CD4-positive, alpha-beta T cell treated with Interleukin-17A for 1 hour (primary cell): ENCODE measurements at places on chromosomes 11 and 22.

DNA sequence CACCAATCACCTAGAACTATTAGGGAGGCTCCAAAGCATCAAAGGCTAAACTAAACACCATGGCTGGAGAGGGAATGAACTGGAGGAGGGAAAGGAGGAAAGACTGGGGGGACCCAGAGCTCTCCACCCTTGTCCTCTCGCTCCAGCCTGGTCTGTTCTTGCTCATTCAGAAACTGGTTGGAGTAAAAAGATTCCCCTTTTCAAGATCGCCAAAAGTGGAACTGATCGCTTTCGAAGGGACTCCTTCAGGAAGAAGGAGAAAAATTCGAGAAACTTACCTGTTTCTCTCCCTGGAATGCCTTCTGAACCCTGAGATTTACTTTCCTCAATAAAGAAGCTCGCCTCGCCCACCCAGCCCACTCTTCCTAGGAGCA, 46.9 kb downstream of the OR4D9 start:
- DNase-seq = no peak

GRCh38 chr11:110655967-110656366, 56.3 kb downstream of the ARHGAP20 start:
- no peak for DNase-seq

GRCh38 chr22:39253435-39254070, 8.8 kb upstream of the PDGFB start:
- DNase-seq = no peak

DNA sequence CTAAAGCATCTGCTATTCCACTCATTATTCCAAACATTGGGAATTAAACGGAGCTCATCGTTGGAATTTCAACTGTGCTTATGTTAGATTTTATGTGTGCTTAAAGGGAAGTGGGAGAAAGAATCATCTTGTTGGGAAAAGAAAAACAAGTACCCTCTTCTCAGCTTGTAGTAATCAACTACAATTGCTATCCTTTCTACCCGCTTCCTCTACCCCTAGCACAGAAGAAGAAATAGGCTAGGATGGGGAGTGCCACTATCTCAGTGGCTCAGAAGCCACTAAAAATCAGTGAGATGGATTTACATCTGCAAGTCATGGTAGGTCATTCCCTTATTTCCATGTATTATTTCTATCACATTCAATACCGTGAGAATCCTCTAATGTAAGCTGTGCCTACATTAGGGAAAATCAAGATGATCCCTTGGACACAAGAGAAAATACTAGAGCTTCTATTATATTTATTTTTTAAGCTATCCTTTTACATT, 97.9 kb upstream of the CD44 start:
- no peak for DNase-seq

GRCh38 chr11:15197696-15198095, 83.0 kb downstream of the INSC start:
- no peak for DNase-seq

DNA sequence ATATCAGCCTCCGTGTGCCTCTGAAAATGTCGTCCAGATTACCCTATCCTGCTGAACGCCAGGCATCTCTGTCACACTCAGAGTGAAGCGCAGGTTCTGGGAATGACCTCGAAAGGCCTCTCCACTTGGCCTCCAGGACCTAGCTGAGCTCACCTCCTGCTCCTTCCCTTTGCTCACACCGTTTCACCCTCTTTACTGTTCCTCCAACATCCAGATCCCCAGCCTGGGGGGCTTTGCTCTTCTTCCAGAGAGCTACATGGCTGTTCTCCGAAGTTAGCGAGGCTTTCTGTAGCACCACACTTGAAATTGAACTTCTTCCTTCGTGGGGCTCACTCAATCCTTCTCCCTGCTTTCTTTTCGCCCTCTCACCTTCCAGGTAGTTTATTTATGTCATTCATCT, 27.9 kb downstream of the GLB1L2 start:
- DNase-seq = no peak
